ENCODE measurements at places on chromosomes 3 and 15.

GRCh38 chr3:192675958-192676649, 51.2 kb downstream of the FGF12 start:
- DNase-seq = no peak

- no peak for DNase-seq
Measured at GRCh38 chr3:126170073-126170777, 10.2 kb downstream of the ALDH1L1 start.

- DNase-seq = no peak
Measured at GRCh38 chr3:162770551-162770950, 1273.9 kb downstream of the OTOL1 start.

DNA sequence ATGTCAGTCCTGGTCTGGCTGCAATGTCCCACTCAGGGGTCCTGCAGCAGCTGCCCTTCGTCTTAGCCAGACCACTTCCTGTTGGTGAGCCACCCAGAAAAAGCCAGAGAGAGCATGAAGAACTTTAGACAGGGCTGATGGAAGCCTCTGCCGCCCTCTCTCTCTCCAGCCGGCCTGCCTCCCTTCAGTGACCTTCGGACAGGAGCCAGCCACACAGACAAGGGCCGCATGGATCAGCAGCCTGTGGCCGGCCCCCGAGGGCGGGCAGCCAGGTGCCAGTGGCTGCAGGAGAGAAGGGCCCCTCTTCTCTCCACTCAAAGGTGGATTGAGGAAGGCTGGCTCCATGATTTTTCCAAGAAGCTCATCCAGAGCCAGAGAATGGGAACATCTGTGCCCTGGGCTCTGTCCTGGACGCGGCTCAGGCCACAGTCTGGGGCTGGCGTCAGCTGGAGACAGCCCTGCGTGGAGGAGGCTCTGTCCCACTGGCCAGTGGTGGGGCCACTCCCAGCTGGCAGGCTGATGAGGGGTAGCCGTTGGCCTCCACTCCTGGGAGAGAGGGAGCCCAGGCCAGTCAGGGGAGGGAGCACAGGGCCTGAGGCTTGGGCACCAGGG, 42.9 kb downstream of the ISG20 start:
- DNase-seq = no peak

- peak; percentile 8 for DNase-seq
Measured at GRCh38 chr3:189204167-189204866, 32.5 kb downstream of the TPRG1 start.

DNA sequence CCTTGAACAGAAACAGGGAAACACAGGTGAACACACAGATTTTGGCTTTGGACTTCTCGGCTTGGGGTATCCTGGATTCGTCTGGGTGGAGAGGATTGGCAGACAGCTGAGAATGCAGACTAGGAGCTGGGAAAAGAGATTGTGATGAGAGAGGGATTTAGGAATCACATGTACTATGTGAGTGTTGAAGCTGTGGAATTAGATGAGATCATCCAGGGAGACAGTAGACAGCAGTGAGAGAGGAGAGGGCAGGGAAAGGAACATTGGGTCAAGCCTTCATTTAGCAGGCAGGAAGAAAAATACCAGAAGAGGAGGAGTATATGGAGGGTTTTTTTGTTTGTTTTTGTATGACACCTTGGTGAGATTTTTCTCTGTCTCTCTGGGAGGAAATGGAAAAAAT, 262.1 kb upstream of the TBL1XR1 start:
- DNase-seq = no peak

DNA sequence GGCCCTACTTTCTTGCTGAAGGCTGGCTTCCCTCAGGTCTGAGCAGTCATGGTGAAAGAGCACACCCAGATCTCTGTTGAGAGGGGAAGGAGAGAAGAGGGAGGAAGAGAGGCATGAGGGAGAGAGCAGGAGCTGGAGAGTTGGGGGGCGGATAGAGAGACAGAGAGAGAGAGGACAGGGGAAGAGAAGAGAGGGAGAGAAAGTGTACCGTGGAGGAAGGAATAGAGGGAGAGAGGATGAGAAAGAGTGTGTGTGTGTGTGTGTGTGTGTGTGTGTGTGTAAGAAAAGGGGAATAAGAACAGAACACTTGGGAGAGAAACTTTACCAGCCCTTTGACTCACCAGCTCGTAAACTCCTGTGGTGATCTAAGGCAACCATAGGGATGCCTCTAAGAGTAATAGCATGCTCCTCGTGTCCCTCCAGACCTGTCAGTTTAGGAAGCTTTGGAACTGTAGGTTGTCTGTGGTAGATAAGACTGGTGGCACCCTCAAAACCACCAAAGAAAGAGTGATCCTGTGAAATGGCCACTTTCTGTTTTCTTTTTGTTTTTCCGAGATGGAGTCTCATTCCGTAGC, 18.2 kb downstream of the ZNF592 start:
- DNase-seq = peak; percentile 35

GRCh38 chr15:100757661-100758060, 122.0 kb upstream of the ALDH1A3 start:
- no peak for DNase-seq

- peak; percentile 23 for DNase-seq
Measured at GRCh38 chr3:150738688-150739087, 24.3 kb downstream of the SIAH2 start.

DNA sequence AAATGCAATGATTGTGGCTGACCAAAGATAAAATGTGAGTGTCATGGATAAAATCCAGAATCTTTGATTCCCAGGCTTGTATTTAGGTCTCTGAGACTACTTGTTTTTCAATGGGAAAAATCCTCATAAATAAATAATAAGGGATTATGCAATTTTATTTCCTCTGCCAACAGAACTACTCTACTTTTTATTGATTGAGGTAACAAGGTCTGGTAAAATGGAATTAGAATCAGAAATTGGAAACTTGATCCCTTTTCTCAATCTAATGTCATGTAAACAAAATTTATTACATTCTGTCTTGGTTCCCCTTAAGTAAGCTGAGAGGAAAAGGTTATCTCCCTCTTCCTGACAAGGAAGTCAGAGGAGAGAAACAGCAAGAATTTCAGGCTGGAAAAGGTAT, 48.3 kb upstream of the CCDC50 start:
- DNase-seq = no peak

DNA sequence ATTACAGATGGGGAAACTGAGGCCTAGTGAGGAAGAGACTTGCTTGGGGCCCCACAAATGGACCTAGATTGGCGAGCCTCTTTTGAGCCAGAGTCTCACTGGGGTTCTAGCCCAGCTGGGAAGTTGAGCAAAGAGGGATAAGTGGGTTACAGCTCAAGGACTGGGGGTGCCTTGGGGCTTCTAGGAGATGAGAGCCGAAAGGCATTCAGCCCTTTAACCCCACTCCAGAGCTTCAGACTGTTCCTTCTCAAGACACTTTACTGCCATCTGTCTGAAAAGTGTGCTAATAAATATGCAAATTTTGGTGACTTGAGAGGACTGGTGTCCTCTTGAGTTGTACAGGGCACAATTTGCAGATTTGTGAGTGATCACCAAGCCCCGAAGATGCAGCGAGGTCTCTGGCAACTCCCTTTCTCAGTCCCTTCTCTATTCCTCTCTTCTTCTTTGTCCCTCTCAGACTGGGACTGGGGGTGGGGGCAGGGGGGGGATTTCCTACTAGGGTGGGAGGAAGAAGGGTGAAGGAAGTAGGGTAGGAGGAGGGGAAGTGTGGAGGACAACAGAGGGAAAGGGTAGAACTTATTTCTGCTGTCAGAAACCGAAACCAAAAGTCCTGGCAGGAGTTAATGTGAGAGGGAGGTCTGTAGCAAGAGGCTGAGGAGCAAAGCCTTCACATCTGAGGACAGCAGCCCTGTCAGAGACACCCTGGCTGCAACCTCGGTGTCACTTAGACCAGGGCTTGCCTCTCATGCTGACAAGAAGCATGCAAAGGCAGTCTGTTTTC, 16.2 kb upstream of the ANKDD1A start:
- DNase-seq = peak; percentile 58

DNA sequence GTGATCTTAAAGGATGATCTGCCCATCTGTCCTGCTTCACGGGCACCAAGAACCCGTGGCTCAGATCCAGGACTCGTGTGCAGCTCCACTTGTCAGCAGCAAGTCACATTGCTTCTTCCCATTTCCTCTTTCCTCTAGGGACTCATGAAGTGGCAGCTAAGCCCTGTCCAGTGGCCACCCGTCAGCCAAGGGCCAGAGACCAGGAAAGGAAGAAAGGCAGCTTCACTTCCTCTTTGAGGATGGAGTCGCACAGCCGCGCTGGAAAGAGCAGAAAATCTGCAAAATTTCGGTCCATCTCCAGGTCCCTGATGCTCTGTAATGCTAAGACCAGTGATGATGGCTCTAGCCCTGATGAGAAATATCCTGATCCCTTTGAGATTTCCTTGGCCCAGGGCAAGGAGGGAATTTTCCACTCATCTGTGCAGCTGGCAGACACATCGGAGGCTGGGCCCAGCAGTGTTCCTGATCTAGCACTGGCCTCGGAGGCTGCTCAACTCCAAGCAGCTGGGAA, 28.5 kb downstream of the IL16 start:
- DNase-seq = no peak
